Right atrium auricular region (tissue), 2 donors: ENCODE measurements at places on chromosomes 7 and 10.

GRCh38 chr10:1368842-1369171, 312.6 kb downstream of the WDR37 start:
- peak; percentile 55 for DNase-seq

GRCh38 chr10:6667679-6668270, 87.7 kb upstream of the PRKCQ start:
- no peak for DNase-seq

DNA sequence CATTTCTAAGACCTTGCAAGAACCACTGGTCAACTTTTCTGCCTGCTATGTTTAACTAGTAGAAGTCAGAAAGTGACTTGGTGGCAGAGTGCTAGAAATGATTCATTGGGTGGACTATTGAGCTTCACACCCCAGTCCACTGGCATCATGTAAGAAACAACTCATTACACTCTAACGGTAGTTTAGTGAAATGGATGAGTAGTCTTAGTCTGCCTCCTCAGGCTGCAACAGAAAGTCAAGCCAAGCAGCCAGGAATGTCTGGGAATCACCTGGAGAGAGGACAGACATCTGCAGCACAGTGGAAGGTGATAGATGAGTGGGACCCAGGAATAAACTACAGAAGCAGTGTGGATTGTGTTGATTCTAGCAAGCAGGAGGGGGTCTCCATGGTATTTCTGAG, 125.4 kb downstream of the AUTS2 start:
- DNase-seq: no peak

DNA sequence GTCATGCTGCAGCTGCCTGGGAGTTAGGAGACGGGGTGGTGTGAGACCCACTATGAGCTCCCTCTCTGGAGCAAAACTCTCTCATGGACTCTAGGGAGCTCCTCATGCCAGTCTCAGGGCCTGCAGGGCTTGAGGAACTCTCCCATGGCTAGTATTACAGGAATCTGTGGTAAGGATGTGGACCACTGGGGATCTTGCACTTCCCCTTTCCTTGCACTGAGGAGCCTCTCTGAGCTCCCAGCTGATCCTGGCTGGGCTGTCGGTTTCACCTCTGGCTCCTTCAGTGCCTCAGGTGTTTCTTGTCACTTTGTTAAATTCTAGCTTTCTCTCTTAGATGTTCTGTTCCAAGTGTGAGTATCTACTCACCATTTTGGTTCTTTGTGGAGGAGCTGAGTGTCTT, 71.6 kb upstream of the IMMP2L start:
- no peak for DNase-seq

- no peak for DNase-seq
These were observed 64.6 kb upstream of the DOCK1 start for GRCh38 chr10:126840576-126841135.

DNA sequence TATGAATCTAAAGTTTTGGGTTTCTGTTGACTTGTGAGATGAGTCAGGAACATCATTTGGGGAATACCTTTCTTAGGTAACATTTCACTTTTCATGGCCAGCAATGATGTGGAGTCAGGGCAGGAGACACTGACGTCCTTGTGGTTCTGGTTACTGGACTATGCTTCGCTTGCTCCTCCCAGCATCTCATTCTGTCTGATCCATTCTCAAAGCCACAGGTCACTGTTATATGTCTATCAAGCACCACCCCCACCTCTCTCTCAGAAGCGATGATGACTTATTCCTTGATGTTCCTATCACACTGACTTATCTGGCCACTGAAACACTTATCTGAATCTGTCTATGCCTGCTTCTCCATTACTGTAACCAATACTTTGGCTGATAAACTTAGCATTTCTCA, 51.6 kb downstream of the TES start:
- DNase-seq: no peak

- DNase-seq: no peak
These were observed 73.0 kb upstream of the LEP start for GRCh38 chr7:128167791-128168666.

- DNase-seq: no peak
These were observed 81.9 kb upstream of the TRIL start for GRCh38 chr7:29039821-29040578.

DNA sequence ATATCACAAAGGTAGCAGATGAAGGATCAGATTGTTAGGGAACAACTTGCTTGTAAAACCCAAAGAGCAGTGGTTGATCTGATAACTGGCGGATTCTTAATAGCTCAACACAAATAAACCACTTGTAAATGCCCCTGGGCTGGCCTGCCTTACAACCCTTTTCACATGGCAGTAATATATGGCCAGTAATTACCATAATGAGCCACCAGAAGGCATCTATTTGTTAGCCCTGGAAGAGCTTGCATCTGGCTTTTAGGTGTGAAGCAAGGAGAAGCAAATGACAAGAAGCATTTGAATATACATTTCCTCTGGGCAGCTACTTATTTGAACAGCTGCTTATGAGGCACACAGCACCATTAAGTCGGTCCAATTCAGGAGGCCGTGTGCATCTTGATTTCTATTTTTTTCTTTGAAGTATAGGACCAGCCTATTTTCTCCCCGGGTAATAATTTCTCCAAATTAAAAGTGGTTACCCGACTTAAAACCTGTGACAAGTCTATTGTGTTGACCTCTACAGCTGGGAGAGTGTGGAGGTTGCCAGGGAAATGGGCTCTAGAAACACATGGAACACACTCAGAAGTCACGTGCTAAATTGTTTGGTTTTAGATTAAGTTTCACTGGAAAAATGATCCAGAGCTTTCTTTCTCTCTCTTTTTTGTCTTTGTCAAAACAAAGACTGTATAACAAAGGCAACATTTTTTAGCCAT, 113.4 kb downstream of the SEM1 start:
- DNase-seq: no peak

DNA sequence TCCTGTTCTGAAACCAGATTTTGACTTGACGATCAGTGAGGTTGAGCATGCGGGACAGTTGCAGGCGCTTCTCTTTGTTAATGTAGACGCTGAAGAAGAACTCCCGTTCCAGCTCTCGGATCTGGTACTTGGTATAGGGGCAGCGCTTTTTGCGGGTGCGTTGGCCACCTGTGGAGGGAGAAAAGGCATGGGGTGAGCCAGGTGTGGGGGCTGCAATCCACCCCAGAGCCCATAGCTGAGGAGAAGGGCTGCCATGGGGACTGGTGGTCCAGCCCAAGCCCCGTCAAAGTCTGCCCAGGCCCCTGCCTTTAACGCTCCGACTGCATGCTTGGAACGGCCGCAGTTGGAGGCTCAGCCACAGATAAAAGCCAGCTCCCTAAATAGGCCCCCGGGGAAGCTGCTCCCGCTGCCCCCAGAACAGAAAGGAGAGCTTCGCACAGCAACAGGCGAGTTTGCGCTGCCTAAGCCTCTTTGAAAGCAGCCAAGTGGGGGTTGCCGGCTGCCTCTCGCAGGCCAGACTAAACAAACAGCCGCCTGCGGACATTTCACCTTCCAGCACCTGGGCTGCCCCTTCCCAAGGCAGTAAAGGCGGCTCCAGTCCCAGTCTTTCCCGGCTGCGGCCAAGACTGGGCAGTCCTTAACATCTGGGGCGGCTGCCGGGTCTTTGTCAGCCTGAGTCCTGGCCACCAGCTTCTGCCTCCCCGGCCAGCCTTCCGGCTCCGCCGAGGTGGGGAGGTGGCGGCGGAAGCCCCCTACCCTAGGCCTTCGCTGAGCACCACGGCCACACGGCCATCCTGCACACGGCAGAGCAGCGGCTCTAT, 2.0 kb downstream of the HOXA11 start:
- DNase-seq: no peak

DNA sequence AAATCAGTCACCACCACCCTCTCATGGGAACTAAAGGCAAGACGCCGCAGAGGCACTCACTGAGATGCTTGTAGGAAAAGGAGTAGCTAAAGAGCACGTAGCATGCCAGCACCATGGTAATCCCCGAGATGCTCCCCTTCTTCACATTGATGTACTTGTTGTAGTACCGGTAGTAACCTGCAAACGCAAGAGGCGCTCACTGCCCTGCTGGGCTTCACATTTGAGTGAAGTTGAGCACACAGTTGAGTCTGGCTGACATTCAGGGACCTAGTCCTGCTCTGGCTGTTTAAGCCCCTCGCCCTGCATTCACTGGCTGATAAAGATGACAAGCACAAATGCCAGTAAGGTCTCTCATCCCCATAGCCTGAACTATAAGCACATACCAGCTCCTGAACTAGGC, 6.9 kb downstream of the ATP5MF start:
- no peak for DNase-seq

GRCh38 chr10:110310741-110311140, 6.0 kb upstream of the SMNDC1 start:
- DNase-seq: no peak

- no peak for DNase-seq
These were observed 43.5 kb downstream of the ZMYND11 start for GRCh38 chr10:178723-179122.

DNA sequence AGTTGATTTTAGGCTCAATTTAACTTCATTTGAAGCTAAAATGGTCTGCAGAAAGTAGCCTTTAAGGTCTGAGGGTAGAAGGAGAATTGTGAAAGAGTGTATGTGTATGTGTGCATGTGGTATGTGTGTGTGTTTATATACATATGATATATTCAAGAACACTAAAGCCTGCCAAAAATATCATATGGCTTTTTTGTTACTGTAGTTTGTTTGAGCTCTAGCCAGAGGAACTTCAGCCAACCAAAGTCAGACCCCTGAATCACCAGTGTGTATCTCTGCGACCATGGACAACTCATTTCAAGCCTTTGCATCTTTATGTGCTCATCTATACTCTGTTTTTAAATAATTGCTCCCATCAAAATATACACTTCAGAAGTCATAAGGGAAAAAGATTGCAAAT, 58.4 kb upstream of the HDAC9 start:
- no peak for DNase-seq

DNA sequence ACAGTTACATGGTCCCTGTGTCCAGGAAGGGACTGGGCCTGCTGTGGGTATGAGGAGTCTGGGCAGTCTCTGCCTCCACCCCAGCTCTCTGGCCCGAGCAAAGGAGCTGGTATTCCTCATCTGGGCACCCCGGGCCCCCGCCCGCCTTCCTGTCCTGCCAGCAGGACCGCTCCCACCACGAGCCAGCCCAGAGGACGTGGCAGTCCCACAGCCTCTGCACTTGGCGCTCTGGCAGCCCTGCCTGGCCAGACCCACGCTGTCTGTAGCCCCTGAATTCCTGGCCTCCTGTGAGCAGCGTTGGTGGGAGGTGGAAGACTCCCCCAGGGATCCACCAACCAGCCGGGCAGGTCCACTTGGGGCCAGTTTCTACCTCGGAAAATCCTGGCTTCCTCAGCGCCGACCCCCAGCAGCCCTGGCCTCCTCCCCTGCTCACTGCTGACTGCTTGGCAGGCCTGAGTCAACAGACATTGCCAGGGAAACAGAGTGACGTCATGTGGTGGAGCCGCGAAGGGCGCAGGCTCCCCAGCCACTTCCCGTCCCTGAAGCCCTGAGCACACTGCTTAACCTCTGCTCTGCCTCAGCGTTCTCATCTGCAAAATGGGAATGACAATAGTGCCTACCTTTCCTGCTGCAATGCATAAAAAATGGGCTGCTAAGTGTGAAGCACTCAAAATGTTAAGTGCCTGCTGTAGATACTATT, 21.6 kb upstream of the LIMK1 start:
- peak; percentile 90 for DNase-seq

DNA sequence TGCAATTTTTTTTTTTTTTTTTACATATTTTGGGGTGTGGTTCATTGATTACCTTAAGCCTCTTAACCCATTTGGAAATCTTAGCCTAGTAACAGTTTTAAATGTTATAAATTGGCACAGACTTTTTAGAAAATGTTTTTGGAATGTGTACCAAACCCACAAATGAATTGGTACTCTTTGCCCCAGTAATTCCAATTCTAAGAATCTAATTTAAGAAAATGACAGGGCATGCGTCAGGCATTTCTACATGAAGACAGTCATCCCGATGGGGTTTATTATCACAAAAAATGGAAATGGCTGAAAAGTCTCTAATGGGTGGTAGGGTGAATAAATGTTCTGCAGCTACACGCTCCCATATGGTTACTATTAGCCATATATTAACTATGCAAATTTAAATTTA, 54.9 kb downstream of the ITIH5 start:
- no peak for DNase-seq

DNA sequence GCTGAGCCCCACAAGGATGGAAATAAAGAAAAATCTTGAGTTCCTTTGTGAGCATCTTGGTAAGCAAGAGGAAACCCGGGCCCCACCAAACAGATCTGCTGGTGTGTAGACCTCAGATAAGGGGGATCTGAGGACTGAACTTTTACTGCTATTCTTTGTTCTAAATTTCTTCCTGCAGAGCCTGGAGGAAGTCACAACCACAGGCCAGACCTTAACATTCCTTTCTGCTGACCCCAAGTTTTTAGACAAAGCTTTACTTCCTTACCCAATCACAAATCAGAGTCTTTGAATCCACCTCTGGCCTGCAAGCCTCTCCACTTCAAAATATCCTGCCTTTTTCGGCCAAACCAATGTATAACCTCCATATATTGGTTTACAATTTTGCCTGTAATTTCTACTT, 352.6 kb upstream of the AUTS2 start:
- DNase-seq: no peak

DNA sequence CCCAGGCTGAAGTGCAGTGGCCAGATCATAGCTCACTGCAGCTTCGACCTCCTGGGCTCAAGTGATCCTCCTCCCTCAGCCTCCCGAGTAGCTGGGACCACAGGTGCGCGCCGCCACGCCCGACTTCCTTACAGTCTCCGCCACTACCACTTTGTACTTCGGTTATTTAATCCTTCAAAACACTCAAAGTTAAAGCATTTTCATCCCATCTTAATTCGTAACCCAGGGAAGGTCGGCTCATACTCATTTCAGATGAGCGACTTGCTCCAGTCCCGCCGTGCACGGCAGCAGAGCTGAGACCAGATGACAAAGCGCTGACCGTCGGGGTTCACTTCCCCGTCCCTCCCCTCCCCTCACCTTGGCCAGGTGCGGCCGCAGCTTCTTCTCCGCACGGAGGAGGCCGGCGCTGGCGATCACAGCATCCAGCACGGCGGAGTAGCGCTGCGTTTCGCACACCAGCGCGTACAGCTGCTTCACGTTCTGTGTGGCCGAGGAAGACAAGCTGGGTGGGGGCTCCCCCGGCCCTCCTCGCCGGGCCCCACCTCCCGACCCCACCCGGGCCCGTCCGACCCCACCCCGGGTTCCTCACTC, 457 bp downstream of the NSUN5 start:
- DNase-seq: no peak

GRCh38 chr10:132310701-132311337, 3.1 kb upstream of the STK32C start:
- DNase-seq: no peak

DNA sequence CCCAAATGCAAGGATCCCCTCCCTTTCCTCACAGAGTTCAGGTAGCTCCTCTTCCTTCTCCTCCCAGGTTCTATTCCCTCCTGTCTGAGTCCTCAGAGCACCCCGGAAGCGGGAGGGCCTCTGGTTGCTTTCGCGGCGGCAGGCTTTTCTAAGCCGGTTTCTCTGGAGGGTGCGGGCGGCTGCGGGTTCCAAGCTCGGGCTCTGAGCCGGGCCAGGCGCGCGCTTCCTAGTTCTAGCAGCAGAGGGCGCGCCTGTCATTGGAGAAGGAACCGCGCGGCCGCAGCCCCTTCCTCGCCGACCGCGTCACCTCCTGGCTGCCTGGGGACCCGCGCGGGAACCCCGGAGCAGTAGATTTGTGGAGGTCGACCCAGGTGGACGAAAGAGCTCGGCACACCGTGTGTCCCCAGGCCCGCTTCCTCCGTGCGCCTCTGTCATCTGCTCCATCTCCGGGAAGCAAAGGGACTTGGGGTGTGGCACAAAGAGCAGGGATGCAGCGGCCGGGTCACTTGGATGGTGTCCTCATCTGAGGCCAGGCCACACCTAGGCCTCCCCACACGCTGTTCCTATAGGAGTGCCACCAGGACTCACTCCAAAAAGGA, 389.0 kb upstream of the PODXL start:
- no peak for DNase-seq
